ENCODE measurements at places on chromosomes 16 and 17. TPM values are rescaled to one million over a fixed set of nuclear protein-coding genes. Genes with fewer than 3 reads are reported as not detected.

- DNase-seq = no peak
Measured at GRCh38 chr17:75138519-75138918, 7.0 kb upstream of the NT5C start.

GRCh38 chr17:70217571-70217970, 48.2 kb downstream of the KCNJ2 start:
- no peak for DNase-seq

DNA sequence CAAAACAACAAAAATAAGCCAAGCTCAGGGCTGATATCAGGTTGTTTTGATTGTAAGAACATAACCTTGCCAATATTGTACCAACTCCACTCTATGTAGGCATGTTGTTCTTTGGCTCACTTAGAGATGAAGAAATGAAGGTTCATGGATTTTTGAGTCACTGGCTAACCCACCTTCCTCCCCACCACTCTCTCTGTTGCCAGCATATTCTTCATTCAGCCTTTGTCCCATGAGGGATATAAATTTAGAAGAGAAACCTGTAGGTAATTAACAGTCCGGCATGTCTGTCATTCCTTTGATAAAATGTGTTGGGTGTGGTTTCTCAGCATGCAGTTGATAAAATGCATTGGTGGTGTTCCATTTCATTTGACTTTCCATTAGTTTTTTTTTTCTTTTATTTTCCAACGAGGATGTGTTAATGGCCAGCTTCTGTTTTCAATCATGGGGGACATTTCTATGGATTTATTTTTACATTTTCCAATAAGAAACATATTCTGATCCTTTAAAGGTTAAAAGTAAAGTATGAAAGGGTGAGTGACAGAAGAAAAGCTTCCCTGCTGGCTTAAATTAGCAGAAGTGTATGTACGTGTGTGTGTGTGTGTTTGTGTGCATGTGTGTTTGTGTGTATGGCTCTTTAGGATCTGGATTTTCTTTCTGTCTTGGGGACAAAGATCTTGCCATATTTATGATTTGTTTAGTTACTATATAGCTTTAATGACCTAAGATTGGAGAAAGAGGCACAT, 166.2 kb upstream of the KCNJ16 start:
- DNase-seq = no peak

P2RX1 gene
- total RNA-seq = not detected

ACSM2A gene
- total RNA-seq = not detected

Measured in mammary epithelial cell (primary cell).